Activated CD8-positive, alpha-beta memory T cell treated with anti-CD3 and anti-CD28 coated beads, Interleukin-2, amount 10 ng/mL, durations not matched to agents 7 days and 5 days (primary cell): ENCODE measurements at places on chromosomes 1 and 21. TPM values are rescaled to one million over a fixed set of nuclear protein-coding genes. Genes with fewer than 3 reads are reported as not detected.

DNA sequence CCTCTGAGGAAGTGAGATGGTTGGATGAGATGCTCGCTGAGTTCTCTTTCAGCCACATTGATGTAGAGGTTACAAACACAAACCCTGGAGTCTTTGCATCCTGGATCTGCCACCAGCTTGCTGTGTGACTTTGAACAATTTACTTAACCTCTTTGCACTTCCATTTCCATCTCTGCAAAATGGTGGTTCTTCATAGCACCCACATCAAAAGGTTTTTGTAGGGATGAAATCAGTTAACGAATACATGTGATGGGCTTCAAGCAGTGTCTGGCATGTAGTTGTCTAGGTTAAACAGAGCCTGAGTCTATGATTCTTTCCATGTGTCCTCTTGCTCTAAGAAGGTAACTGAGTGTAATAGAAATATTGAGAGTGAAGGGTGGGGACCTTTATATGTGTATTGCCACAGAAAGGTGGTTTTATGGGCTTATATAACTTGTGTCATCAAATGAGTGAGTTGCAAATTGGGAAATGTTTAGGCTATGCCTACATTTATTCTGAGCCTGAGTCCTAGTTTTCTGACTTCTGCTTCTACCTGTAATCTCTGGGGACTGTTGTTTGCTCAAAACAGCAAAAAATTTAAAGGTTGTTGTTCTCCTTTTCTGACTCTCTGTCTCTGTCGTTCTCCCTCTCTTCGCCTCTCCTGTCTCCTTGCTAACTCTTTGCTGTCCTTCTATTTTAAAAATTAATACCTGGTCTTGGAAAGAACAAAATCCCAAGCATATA lies 27.3 kb upstream of the LRRN2 start:
- H3K4me1 ChIP-seq, result no peaks in the 10 kb centered on the region
- H3K36me3 ChIP-seq, result no peaks in the 10 kb centered on the region
- no peak overlapping the region for H3K27ac ChIP-seq
- no peak overlapping the region for H3K4me3 ChIP-seq

- H3K4me3 ChIP-seq, result no peak overlapping the region
- peaks cover 59% of the 10 kb centered on the region for H3K4me1 ChIP-seq
- H3K27me3 ChIP-seq, result no peaks in the 10 kb centered on the region
- H3K36me3 ChIP-seq, result peaks cover 10% of the 10 kb centered on the region
- peak overlapping the region; percentile 2 for H3K27ac ChIP-seq
Measured at GRCh38 chr1:51512120-51512519, 6.9 kb downstream of the EPS15 start.

GRCh38 chr21:32843561-32843960 lies 72.0 kb upstream of the PAXBP1 start:
- no peak for DNase-seq
- no peaks in the 10 kb centered on the region for H3K36me3 ChIP-seq
- H3K27me3 ChIP-seq, result peaks cover 28% of the 10 kb centered on the region
- no peak overlapping the region for H3K4me3 ChIP-seq

- H3K36me3 ChIP-seq, result peaks cover 25% of the 10 kb centered on the region
- peak overlapping the region; percentile 31 for H3K27ac ChIP-seq
- no peaks in the 10 kb centered on the region for H3K27me3 ChIP-seq
- H3K4me3 ChIP-seq, result no peak overlapping the region
Measured at GRCh38 chr1:28521502-28522164, 15.8 kb downstream of the RCC1 start.

GRCh38 chr1:156191292-156191964 lies 2.5 kb upstream of the SLC25A44 start:
- no peak overlapping the region for H3K27ac ChIP-seq
- H3K27me3 ChIP-seq, result no peaks in the 10 kb centered on the region

GRCh38 chr1:96730574-96731298 lies 9.2 kb downstream of the PTBP2 start:
- no peak overlapping the region for H3K4me3 ChIP-seq
- H3K27ac ChIP-seq, result no peak overlapping the region
- H3K4me1 ChIP-seq, result peaks cover 8% of the 10 kb centered on the region
- H3K27me3 ChIP-seq, result no peaks in the 10 kb centered on the region
- H3K36me3 ChIP-seq, result peaks cover 74% of the 10 kb centered on the region
- DNase-seq, result no peak

DNA sequence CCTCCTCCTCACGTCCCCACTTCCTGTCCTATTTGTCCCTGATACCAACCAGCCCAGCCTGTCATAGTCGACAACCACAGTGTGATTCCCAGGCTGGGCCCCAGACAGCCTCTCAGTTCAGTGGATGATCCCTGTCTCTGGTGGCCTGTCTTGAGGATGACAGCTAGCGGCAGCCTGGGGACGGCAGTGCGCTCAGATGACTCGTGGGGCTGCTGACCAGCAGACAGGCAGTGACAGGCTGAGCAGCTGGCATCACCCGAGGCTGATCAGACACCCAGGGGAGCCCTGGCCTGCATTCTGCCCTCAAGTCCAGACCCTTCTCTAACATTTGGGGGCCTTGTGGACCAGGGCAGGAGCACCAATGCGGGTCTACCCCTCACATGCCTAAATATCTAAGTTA lies 21.0 kb downstream of the NKAIN1 start:
- no peak overlapping the region for H3K27ac ChIP-seq
- peaks cover 10% of the 10 kb centered on the region for H3K27me3 ChIP-seq
- H3K4me3 ChIP-seq, result no peak overlapping the region
- no peaks in the 10 kb centered on the region for H3K36me3 ChIP-seq
- DNase-seq, result no peak

DNA sequence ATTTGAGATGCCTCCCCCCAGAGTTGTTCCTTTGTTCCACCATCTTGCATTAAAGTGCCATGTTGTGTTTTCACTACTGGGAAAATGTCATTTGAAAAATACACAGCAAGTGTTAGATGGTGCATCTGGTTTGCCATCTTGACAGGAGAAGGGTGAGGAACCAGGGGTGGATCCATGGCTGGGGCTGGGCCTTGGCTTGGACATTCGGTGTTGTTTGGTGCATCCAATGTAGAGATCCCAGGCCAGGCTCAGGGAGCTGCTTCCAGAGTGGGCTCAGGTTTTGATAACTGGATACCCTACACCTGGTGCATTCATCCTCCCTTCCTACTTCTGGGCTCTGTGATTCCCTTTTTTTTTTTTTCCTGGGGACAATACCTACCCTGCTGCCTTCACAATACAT lies 103.5 kb downstream of the UCK2 start:
- H3K4me3 ChIP-seq, result no peak overlapping the region
- DNase-seq, result no peak

- no peak for DNase-seq
- no peaks in the 10 kb centered on the region for H3K4me1 ChIP-seq
- no peak overlapping the region for H3K27ac ChIP-seq
- H3K4me3 ChIP-seq, result no peak overlapping the region
Measured at GRCh38 chr1:4970532-4970931, 316.1 kb downstream of the AJAP1 start.

GRCh38 chr1:186745531-186746146 lies 65.4 kb upstream of the PTGS2 start:
- H3K27ac ChIP-seq, result no peak overlapping the region
- H3K4me1 ChIP-seq, result peaks cover 4% of the 10 kb centered on the region
- no peak overlapping the region for H3K4me3 ChIP-seq
- peaks cover 3% of the 10 kb centered on the region for H3K27me3 ChIP-seq
- H3K36me3 ChIP-seq, result peaks cover 2% of the 10 kb centered on the region

DNA sequence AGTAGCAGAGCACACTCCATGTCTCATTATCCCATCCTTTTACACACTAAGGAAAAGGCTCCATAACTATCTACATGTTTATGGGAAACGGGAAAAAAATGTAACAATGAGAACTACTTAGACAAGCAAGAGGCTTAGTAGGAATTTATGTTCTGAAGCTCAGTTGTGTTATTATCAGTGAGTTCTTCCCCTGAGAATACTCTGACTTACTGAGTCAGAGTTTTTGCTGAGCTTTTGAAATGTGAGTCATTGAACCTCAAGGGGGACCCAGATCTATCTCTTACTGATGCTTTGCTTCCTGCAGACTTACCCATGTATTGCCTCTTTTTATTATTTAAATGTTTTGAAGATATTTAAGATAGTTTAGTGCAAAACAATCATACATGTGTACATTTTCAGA lies 20.1 kb downstream of the CFHR5 start:
- H3K27me3 ChIP-seq, result no peaks in the 10 kb centered on the region
- H3K4me3 ChIP-seq, result no peak overlapping the region
- H3K36me3 ChIP-seq, result no peaks in the 10 kb centered on the region
- H3K4me1 ChIP-seq, result no peaks in the 10 kb centered on the region
- H3K27ac ChIP-seq, result no peak overlapping the region

DNA sequence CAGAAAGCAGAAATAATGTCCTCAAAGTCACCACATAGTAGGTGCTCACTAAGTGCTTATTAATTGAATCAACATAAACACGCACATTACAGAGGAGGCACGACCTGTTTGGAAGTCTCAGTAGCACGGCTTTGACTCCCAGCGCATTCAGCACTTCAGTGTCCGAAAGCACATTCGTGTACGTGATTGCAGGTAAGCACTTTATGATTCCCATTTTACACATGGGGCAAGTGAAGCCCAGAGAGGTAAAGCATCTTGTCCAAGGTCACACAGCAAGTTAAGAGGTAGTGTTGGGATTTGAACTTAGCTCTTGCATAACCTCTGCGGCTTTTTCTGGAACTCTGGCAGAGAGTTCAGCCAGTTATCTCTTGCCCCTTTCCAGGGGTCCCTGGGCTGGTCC lies 85.2 kb upstream of the WNT4 start:
- no peaks in the 10 kb centered on the region for H3K36me3 ChIP-seq
- no peak for DNase-seq

DNA sequence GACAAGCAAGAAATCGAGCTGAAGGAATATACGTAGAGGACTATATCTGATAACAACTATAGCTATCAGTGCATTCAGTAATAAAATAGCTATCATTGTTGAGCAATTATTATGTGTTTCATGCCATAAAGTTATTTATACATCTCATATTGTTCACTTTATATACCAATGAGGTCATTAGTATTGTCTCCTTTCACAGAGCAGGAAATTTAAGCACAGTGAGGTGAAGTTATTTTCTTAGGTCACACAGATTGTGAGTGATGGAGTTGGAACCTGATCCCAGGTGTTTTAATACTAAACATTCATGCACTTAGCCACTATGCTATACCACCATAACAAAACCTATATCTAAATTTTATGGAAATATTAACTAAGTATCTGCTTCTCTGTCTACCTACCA lies 180.5 kb upstream of the DPYD start:
- H3K36me3 ChIP-seq, result no peaks in the 10 kb centered on the region
- H3K27ac ChIP-seq, result no peak overlapping the region
- no peak for DNase-seq
- no peak overlapping the region for H3K4me3 ChIP-seq

GRCh38 chr1:204443871-204444581 lies 32.4 kb upstream of the PPP1R15B start:
- H3K4me1 ChIP-seq, result peaks cover 21% of the 10 kb centered on the region
- no peaks in the 10 kb centered on the region for H3K27me3 ChIP-seq
- DNase-seq, result no peak
- peak overlapping the region; percentile 14 for H3K27ac ChIP-seq
- H3K4me3 ChIP-seq, result no peak overlapping the region

- no peak for DNase-seq
- no peaks in the 10 kb centered on the region for H3K36me3 ChIP-seq
- peaks cover 3% of the 10 kb centered on the region for H3K27me3 ChIP-seq
- H3K4me1 ChIP-seq, result peaks cover 5% of the 10 kb centered on the region
- H3K4me3 ChIP-seq, result no peak overlapping the region
Measured at GRCh38 chr21:43302062-43302700, 124.8 kb downstream of the SIK1 start.

DNA sequence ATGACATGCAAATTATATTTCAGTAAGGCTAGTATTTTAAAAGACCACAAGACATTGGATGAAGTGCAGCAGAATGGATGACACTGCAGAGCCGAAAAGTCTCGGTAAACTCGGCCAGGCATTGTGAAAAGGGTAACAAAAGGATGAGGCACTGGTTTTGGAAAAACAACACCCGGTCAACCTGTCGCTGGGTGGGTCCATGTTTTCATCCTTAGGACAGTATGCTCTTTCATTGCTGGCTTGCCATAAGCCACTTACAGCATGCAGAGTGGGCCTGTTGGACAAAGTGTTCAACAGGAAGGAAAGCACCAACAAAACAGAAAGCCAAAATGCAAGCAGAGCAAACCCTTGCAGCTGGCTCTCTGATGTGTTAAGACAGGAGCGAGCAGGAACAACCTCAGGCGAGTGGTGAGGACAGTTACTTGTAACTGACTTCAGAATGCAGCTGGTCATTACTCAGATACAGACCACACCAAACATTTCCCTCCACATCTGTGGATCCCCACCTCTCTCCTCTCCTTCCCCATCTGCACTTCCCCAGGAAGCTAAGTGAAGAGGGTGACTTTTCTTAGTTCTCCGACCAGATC lies 2.9 kb upstream of the RCAN1 start:
- no peak overlapping the region for H3K4me3 ChIP-seq
- H3K4me1 ChIP-seq, result peaks cover 18% of the 10 kb centered on the region
- H3K27ac ChIP-seq, result no peak overlapping the region

DNA sequence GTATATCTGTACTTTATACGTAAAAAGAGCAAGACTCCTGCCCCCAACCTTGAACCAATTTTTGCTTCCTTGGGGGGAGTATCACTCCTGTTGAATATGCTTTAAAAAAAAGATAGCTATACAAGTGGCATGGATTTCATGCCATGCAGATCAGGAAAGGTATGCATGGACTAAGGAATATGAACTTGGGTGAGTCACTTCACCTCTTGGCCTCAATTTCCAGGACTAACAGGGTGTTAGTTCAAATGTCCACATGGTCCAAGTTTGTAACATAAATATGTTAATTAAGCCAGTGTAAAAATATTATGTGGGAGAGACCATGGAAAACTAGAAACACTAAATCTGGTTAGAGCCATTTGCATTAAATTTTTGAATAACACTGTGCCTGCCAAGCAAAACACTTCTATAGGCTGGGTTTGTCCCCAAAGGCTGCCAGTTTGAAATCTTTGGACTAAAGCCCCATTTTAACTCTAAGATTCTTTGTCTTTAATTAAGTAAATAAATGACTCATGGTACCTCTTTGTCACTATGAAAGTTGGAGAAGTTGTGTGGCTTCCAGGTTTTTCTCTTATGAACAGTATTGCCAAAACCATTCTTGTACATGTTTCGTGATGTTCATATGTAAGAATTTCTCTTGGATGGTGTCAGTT lies 33.1 kb downstream of the FAM177B start:
- no peak overlapping the region for H3K4me3 ChIP-seq
- H3K27me3 ChIP-seq, result peaks cover 5% of the 10 kb centered on the region

KRTAP19-3 gene
- total RNA-seq, result not detected

BARHL2 gene
- total RNA-seq, result not detected

ZNF593OS gene
- not detected for total RNA-seq

ID3 gene
- total RNA-seq, result 14.4 TPM

KCNT2 gene
- total RNA-seq, result not detected

CSMD2 gene
- not detected for total RNA-seq

ADORA3 gene
- total RNA-seq, result not detected

CCDC185 gene
- not detected for total RNA-seq

SCMH1 gene
- 30.0 TPM for total RNA-seq

SLC25A34 gene
- 0.88 TPM for total RNA-seq

DCST1 gene
- not detected for total RNA-seq

LMOD1 gene
- not detected for total RNA-seq
